ENCODE measurements at places on chromosomes 4 and X.
A peak's percentile ranks its signal among the peaks of the same experiment; 100 is the strongest.

- DNase-seq: no peak
Measured at GRCh38 chr4:4364486-4365208, 22.3 kb upstream of the NSG1 start.

DNA sequence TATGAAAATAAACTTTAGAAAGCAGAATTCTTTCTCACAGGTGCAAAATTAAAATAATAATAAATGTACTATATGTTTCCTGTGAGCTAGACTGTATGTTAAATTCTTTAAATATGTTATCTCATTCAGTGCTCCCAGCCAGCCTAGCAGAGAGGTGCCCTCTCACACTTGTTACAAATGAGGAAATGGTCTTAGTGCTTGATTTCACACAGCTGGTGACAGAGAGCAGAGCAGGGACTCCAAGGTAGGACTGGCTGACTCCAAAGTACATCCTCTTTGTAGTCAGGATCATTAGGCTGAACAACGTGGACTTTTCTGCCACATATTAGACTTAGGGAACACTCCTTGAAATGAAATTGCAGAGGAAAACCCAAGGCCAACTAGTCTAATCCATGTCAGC, 72.0 kb upstream of the HHIP start:
- DNase-seq: no peak

- peak; percentile 68 for DNase-seq
Measured at GRCh38 chr4:34720571-34720970, 1523.7 kb downstream of the ARAP2 start.

GRCh38 chr4:104941661-104942062, 205.0 kb upstream of the TET2 start:
- DNase-seq: no peak

- no peak for DNase-seq
Measured at GRCh38 chr4:13514722-13515121, 29.6 kb downstream of the NKX3-2 start.

DNA sequence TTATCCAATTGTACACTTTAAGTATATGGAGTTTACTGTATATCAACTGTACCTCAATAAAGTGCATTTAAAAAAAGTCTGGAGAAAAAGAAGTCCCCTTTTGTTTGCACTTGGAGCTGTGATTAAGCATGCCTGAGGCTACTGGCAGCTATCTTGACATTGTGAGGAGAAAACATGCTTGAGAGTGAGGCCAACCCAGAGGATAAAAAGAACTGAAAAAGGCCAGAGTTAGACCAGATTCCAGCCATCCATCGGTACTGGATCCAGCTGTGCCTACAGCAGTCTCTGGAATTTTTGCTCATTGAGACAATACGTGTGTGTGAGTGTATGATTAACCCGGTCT, 57.4 kb downstream of the LGI2 start:
- DNase-seq: no peak

DNA sequence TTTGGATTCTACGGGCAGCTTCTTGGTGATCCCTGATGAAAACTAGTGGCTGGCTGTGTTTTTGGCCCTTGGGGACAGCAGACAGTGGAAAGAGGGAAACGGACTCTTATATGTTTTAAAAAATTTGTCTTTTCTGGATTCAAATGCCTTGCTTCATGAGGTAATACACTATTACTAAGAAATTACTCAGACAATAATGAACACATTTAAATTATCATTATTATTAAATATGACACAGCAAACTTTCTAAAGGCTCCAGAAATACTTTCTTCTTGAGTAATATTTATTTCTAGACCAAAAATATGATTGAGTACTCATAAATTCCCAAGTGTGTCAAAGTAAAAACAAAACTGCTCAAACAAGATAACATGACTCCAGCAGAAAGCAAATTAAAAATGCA, 520.7 kb upstream of the AADAT start:
- DNase-seq: no peak

GRCh38 chrX:1167466-1167865, 45.0 kb downstream of the CRLF2 start:
- DNase-seq: no peak

- DNase-seq: no peak
Measured at GRCh38 chrX:130091980-130092522, 18.2 kb downstream of the ELF4 start.

GRCh38 chrX:307261-308111, 11.1 kb downstream of the GTPBP6 start:
- no peak for DNase-seq

- DNase-seq: no peak
Measured at GRCh38 chr4:91127831-91128230, 1000.6 kb downstream of the CCSER1 start.

GRCh38 chrX:103467887-103468286, 51.4 kb downstream of the RAB40A start:
- no peak for DNase-seq

- DNase-seq: no peak
Measured at GRCh38 chr4:114754616-114755015, 156.0 kb downstream of the UGT8 start.

- no peak for DNase-seq
Measured at GRCh38 chrX:107878106-107878505, 52.4 kb downstream of the MID2 start.

DNA sequence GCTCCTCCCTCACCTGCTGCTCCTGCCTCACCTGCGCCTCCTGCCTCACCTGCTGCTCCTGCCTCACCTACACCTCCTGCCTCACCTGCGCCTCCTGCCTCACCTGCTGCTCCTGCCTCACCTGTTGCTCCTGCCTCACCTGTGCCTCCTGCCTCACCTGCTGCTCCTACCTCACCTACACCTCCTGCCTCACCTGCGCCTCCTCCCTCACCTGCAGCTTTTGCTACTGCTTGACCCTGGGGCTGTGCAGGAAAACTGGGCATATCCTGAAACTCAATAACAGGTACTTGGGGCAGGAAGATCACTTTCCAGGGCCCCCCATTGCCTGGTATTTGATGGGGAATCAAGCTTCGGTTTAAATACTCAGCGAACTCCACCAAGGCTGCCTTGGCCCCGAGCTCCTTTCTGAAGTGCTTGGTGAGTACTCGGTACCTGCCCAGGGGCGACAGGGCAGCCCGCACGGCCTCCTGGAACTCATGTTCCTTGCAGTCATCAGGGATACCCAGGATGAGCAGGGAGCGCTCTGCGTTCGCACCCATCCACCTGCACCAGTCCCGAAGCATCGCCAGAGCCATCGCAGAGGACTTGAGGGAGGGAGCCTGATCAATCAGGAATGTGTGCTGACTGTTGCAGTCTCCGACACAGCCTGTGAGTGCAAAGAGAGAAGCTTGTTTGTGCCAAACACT, 2.7 kb downstream of the PNMA6E start:
- no peak for DNase-seq

GRCh38 chr4:7638489-7638888, 203.8 kb upstream of the PSAPL1 start:
- no peak for DNase-seq

- no peak for DNase-seq
Measured at GRCh38 chr4:67229148-67229547, 316.2 kb downstream of the CENPC start.

GRCh38 chr4:36213977-36214376, 30.3 kb downstream of the ARAP2 start:
- no peak for DNase-seq

- no peak for DNase-seq
Measured at GRCh38 chr4:137541876-137542646, 9.8 kb upstream of the PCDH18 start.

DNA sequence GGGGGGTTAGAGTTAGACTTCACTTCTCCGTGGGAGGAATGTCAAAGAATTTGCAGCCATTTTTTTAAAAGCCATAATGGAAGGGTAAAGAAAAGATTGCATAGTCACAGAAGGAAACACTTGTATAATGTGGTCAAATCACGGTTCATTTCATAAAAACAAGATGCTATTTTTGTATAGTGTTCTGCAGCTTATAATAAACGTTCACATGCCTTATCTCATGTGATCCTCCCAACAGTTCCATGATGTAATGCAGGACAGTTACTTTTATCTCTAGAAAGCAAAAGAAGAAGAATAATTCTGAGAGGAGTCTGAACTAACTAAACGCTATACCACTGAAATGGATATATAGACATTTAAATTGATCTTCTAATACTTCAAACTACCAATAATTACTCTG, 71.3 kb upstream of the CAMK2D start:
- no peak for DNase-seq

- no peak for DNase-seq
Measured at GRCh38 chrX:31012509-31013025, 59.3 kb downstream of the FTHL17 start.

DNA sequence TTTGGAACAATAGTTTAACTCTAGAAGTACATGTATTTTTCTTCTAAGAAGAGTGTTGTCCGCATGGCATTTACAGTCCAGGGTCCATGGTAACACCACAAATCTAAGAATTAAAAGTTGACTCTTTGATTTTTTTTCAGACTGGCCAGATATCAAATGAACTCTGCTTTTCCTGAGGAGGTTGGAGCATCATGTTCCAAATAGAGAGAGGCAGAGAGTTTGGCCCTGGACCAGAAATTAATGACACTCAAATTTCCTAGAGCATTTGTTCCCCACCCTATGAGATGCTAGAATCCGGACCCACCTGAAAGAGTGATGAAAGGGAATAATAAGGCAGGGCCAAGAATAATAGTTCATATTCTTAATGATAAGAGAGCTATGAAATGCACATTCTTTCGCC, 47.0 kb upstream of the NAP1L5 start:
- DNase-seq: no peak

- DNase-seq: no peak
Measured at GRCh38 chr4:165360041-165360695, 18.6 kb upstream of the CPE start.

GRCh38 chr4:101556842-101557241, 209.5 kb upstream of the PPP3CA start:
- DNase-seq: no peak

GRCh38 chr4:152509595-152510225, 26.2 kb downstream of the FBXW7 start:
- no peak for DNase-seq

DNA sequence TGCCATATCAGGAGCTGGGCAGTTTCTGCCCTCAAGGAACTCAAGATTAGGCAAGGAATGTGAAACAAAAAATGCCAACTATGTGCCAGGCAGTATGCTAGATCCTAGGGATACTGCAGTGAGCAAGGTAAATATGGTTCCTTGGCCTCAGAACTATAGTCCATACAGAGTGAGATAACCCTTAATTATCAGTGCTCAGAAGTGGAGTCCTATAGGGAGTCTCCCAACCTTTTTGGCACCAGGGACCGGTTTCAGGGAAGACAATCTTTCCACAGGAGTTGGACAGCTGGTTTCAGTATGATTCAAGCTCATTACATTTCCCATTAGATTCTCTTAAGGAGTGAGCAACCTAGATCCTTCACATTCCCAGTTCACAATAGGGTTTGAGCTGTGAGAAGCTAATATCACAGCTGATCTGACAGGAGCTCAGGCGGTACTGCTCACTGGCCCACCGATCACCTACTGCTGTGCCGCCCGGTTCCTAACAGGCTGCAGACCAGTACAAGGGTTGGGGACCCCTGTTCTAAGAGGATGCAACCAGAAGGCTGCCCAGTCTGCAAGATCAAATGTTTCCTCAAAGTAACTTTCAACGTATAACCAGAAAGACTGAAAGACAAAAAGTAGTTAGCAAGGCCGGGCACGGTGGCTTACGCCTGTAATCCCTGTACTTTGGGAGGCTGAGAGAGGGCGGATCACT, 1.7 kb upstream of the SRP72 start:
- no peak for DNase-seq

- DNase-seq: no peak
Measured at GRCh38 chrX:614136-614535, 16.5 kb upstream of the SHOX start.

DNA sequence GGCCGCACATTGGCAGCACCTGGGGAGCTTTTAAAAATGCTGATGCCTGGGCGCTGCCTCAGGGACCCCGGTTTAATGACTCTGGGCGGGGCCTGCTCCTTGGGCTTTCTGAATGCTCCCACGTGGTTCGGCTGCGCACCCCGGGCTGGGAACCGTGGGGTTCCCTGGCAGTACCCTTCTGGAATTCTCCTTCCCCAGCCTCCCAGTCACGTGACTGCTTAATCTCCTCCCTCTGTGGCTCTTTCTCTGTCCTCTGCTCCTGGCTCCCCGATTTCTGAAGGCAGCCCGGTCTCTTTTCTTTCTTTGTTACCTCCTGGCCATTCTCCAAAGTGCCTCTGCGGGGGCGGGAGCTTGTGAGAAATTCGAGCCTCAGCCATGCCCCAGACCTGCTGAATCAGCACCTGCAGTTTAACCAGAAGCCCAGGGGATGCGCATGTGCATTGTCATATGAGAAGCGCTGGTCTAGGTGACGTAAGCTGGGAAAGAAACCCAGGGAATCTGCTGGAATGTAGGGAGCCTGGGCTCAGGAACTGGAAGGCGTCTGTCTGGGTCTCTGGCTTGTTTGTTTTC, 16.6 kb downstream of the CLCN4 start:
- DNase-seq: no peak

DNA sequence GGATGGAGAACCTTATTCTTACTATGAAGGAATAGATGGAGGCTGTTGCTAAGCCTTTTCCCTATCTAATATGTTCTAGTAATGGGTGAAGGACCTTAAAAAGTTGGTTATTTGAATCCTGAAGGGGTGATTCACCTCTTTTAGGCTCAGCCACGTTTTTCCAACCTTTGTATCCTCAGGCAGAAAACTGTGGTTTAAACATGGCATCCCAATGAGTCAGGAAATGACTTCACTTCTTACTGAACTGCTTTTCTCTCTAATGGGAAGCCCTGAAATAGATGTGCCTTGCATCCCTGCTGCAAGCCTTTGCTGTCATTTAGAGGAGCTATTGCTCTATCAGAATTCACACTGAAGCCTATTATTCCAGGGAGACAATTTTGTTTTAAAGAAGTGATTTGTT, 191.0 kb upstream of the ARX start:
- DNase-seq: no peak

DNA sequence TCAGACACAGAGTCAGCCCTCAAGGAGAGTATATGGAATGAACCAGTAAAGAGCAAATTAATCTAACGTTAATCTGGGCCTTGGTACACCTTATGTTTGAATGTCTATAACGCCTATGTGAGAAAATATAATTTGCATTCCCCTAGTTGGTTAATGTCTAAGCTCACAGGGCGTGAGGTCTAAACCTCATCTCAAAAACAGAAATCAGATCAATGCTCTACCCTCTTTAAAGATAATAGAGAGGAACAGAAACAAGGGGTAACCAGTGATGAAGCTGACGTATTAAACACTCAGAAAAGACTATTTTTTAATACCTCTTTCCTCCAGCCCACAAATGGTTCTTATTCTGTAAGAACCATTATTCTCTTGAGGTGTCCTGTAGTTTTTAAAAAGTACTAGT, 369.2 kb upstream of the NOCT start:
- DNase-seq: no peak

GRCh38 chr4:122687531-122688061, 44.9 kb upstream of the BBS12 start:
- DNase-seq: no peak

GRCh38 chrX:13339607-13340006, 19.8 kb upstream of the ATXN3L start:
- no peak for DNase-seq
